ENCODE measurements at places on chromosomes 1 and 21.

- H3K4me3 ChIP-seq, result no peak overlapping the region
- no peaks in the 10 kb centered on the region for H3K27me3 ChIP-seq
- H3K36me3 ChIP-seq, result no peaks in the 10 kb centered on the region
- no peak for DNase-seq
Observed at GRCh38 chr1:221174330-221174993, 295.2 kb downstream of the HLX start.

DNA sequence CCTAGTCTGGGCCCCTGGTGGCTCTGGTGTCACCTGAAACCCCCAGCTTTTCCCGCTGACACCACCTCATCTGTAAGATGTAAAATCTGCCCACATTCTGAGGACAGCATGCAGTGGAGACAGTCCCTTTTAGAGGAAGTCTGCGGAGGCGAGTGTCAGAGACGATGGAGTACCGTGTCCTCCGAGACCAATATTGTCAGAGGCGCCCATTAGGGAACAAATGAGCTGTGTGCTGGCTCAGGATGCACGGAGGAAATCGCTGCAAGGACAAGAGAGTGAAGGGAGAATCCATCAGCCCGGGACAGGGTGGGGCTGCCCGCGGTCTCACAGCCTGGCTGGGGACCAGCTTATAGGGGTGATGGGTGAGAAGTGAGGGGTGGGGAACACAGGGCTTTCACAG is 214.8 kb downstream of the MATN1 start:
- no peaks in the 10 kb centered on the region for H3K36me3 ChIP-seq
- H3K27ac ChIP-seq, result no peak overlapping the region
- H3K4me1 ChIP-seq, result no peaks in the 10 kb centered on the region
- no peak for DNase-seq

GRCh38 chr1:221810406-221810805 is 68.5 kb upstream of the DUSP10 start:
- DNase-seq, result no peak
- no peak overlapping the region for H3K4me3 ChIP-seq
- H3K27me3 ChIP-seq, result no peaks in the 10 kb centered on the region
- H3K4me1 ChIP-seq, result peaks cover 9% of the 10 kb centered on the region

GRCh38 chr1:231678011-231678432 is 51.4 kb downstream of the DISC1 start:
- no peak for DNase-seq
- H3K27ac ChIP-seq, result no peak overlapping the region
- H3K36me3 ChIP-seq, result no peaks in the 10 kb centered on the region
- no peak overlapping the region for H3K4me3 ChIP-seq
- no peaks in the 10 kb centered on the region for H3K4me1 ChIP-seq

GRCh38 chr1:43444836-43445235 is 8.9 kb downstream of the HYI start:
- no peaks in the 10 kb centered on the region for H3K27me3 ChIP-seq
- peaks cover 98% of the 10 kb centered on the region for H3K36me3 ChIP-seq
- no peak overlapping the region for H3K27ac ChIP-seq
- no peaks in the 10 kb centered on the region for H3K4me1 ChIP-seq

DNA sequence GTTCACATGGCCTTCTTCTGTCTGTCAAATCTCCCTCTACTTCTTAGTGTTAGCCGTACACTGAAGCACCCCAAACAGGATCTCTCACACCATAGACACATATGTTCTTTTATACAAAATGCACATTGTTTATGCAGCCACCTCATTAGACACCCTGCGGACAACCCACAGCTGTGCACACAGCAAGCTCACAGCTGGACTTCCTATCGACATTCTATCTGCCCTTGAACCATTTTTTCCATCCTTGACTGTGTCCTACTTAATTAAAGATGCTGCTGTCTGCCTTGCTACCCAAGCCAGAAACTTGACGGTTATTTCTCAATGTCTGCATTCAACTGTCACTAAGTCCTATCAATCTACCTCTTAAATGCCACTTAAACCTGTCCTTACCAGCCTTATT is 3.2 kb upstream of the ZBTB21 start:
- no peak overlapping the region for H3K27ac ChIP-seq
- peaks cover 13% of the 10 kb centered on the region for H3K4me1 ChIP-seq
- no peaks in the 10 kb centered on the region for H3K36me3 ChIP-seq
- H3K27me3 ChIP-seq, result no peaks in the 10 kb centered on the region
- no peak overlapping the region for H3K4me3 ChIP-seq

All from upper lobe of right lung (tissue), 1 donor.